ENCODE measurements at places on chromosomes 16 and 17. TPM values are rescaled to one million over a fixed set of nuclear protein-coding genes. Genes with fewer than 3 reads are reported as not detected.

CCL23 gene
- not detected for total RNA-seq

CES3 gene
- 2.9 TPM for total RNA-seq

NR1D1 gene
- 10.6 TPM for total RNA-seq

PRAC2 gene
- not detected for total RNA-seq

C16orf82 gene
- not detected for total RNA-seq

CSH2 gene
- not detected for total RNA-seq

ZNF423 gene
- total RNA-seq: 0.07 TPM

KRTAP9-4 gene
- total RNA-seq: not detected

XAF1 gene
- not detected for total RNA-seq

PIGS gene
- 63.4 TPM for total RNA-seq

TP53TG3D gene
- 1.0 TPM for total RNA-seq

CACNB1 gene
- 6.4 TPM for total RNA-seq

CDH8 gene
- 0.32 TPM for total RNA-seq

TEX19 gene
- total RNA-seq: 0.49 TPM

SLC16A13 gene
- 8.7 TPM for total RNA-seq

HAP1 gene
- total RNA-seq: 1.2 TPM

IL4R gene
- total RNA-seq: 30.6 TPM

MPP2 gene
- 1.8 TPM for total RNA-seq

POLG2 gene
- total RNA-seq: 15.5 TPM

CYGB gene
- total RNA-seq: 1.7 TPM

FGF11 gene
- total RNA-seq: 0.85 TPM

KRT9 gene
- total RNA-seq: not detected

NOD2 gene
- total RNA-seq: 0.02 TPM

SOST gene
- total RNA-seq: 0.03 TPM

MFAP4 gene
- 0.15 TPM for total RNA-seq

ADAM11 gene
- total RNA-seq: 2.6 TPM

MMP28 gene
- 8.3 TPM for total RNA-seq

ADCY9 gene
- total RNA-seq: 7.3 TPM
